ENCODE measurements at places on chromosomes 4 and X. TPM values are rescaled to one million over a fixed set of nuclear protein-coding genes. Genes with fewer than 3 reads are reported as not detected.

GRCh38 chr4:147950841-147951240 is 219.0 kb downstream of the ARHGAP10 start:
- no peak for DNase-seq

LDB2 gene
- total RNA-seq = not detected

GRCh38 chr4:173461170-173461569 is 62.3 kb upstream of the SCRG1 start:
- peak; percentile 53 for DNase-seq

NAP1L2 gene
- 0.06 TPM for total RNA-seq

CXCL11 gene
- total RNA-seq = not detected

- DNase-seq = peak; percentile 97
Measured at GRCh38 chr4:53476232-53477037, 99.0 kb downstream of the FIP1L1 start.

DNA sequence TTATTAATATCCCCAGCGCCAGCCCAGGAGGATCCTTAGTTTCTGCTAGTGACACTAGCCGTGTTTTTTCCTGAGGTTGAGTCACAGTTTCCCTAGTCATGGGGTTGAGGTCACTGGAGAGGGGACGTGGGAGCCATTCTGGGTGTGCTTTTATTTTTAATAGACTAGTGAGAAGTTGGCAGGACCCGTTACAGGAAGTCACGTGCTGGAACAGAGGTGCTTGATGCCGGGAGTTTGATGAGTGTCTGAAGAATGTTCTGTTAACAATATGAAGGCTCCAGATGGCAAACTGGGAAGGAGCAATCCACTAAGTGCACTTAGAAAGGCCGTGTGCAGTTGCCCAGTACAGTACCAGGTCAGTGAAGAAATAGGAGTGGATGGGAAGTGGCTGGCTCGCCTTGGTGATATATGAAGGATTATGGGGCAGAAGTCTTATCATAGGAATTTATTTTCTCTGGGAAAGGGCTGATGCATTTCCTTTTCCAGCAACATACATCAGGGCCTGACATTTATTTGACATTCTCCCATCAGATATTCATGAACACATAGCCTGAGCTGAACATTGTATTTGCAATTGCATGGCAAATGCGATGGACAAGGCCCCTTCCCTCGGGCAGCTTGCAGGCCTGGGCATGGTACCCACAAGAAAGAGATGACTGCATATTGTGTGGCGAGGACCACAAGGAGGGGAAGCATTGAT is 291.8 kb downstream of the FBXW7 start:
- no peak for DNase-seq

- DNase-seq = no peak
Measured at GRCh38 chrX:129780441-129781105, 824 bp downstream of the SASH3 start.

DNA sequence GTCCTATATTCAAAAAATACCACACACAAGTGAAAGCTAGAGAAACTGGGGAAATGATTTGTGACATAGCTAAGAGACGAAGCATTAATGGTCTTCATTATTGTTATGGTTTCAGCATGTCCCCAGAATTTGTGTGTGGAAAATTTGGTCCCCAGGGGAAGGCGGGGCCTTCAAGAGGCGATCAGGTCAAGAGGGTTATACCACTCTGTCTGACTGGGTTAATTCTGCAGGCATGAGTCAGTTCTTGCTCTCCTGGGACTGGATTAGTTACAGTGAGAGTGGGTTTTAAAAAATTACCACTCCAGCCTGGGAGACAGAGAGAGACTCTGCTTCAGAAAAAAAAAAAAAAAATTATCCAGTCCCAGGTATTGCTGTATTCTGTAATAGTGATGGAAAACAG is 2.1 kb upstream of the MTNR1A start:
- peak; percentile 85 for DNase-seq

DNA sequence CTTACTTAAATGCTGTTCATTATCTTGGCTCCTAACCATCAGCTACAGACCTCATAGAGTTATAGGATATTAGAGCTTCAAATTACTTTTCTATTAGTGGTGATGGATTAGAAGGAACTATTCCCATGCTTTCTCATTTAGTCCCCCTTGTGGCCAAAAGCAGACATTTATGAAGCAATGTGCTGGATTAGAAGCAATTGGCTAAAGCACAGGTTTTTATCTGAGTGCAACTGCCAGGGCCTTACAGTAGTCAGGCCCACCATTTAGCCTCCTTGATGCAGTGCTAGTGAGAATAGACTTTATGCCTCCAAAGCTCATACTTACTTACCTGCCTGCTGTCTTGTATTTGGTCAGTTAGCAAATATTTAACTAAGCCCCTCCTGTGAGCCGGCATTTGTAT is 93.0 kb downstream of the TSPAN7 start:
- peak; percentile 27 for DNase-seq

GRCh38 chrX:39829965-39830364 is 267.8 kb downstream of the BCOR start:
- no peak for DNase-seq

DNA sequence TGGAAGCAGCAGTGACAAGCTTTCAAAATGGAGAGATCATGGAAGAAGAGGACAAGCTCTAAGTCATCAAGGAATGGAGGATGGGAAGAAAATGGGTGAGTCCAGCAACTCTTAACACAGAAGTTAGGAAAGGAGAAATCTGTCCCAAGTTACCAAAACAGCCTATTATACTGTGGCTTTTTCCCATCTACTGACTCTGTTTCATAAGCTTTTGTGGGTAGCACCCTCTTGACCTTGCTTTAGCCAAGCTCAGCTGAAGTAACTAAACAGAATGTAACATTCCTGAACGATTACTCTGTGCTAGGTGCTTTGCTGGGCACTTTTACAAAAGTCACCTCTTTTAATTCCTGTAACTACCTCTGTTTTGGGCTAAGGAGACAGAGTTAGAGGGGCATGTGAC is 54.9 kb downstream of the MAP7D2 start:
- DNase-seq = peak; percentile 26

GRCh38 chr4:102139932-102140331 is 205.3 kb downstream of the SLC39A8 start:
- DNase-seq = no peak

ELK1 gene
- total RNA-seq = 44.2 TPM

DNA sequence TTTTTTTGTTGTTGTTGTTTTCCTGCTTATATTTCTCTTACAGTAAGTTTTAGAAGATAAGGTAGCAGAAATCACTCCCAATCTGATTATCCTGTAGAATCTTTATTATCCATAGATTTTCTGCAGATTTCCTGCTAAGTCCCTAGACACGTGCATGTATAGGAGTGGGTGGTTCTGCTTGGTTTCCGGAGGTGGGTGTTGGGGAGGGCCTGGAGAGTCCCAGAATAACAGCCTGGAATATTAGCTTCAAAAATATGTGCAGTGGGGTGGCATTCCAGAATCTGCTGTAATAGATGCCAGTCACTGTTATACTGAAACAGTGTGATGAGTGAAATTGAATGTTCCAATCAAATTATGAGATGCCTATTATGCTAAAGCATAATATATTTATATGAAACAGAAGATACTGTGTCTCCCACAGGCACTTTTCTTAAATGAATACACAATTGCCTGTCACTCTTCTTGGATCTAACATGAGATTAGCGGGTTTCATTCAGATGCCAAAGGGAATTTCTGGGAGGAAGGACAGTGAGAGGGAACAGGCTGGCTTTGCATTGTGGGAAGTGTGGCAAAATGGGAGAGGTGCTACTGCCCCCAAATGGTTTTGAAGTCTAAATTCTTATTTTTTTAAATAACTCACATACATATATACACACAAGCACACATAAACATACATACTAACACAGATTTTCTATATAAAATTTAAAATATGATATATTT is 37.6 kb downstream of the C4orf50 start:
- peak; percentile 28 for DNase-seq

DNA sequence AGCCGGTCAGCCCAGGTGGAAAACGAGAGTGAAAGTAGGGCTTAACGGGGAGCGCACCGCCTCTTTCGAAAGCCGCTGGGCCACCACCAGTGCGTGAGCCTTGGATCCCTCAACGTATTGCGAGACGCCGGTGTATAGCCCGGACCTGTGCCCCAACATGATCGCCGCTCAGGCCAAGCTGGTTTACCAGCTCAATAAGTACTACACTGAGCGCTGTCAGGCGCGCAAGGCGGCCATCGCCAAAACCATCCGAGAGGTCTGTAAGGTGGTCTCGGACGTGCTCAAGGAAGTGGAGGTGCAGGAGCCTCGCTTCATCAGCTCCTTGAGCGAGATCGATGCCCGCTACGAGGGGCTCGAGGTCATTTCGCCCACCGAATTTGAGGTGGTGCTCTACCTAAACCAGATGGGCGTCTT is 929 bp downstream of the MAB21L2 start:
- no peak for DNase-seq

SRPK3 gene
- total RNA-seq = 1.3 TPM

GAGE2A gene
- not detected for total RNA-seq

GRCh38 chrX:119226446-119226845 is 9.6 kb upstream of the PGRMC1 start:
- DNase-seq = no peak

RBMXL3 gene
- total RNA-seq = not detected

DNA sequence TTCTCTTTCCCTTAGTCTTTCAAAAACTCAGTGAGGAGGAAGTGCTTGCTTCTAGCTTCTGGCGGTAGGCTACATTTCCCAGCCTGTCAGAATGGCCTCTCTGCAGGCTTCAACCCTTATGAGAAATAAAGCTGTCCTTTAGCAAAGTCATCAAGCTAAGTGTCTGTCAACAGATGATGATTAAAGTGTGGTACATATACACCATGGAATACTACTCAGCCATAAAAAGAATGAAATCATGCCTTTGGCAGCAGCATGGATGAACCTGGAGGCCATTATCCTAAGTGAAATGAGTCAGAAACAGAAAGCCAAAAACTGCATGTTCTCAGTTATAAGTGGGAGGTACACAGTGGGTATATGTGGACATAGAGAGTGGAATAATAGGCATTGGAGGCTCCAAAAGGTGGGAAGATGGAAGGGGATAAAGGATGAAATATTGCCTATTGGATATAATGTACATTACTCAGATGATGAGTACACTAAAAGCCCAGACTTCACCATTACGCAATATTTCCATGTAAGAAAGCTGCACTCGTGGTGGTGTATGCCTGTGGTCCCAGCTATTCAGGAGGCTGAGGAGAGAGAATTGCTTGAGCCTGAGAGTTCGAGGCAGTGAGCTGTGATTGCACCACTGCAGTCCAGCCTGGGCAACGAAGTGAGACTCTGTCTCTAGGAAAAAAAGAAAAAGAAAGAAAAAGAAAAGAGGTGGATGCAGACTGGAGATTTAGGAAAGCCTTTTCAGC is 7.9 kb downstream of the TRIM2 start:
- no peak for DNase-seq

DNA sequence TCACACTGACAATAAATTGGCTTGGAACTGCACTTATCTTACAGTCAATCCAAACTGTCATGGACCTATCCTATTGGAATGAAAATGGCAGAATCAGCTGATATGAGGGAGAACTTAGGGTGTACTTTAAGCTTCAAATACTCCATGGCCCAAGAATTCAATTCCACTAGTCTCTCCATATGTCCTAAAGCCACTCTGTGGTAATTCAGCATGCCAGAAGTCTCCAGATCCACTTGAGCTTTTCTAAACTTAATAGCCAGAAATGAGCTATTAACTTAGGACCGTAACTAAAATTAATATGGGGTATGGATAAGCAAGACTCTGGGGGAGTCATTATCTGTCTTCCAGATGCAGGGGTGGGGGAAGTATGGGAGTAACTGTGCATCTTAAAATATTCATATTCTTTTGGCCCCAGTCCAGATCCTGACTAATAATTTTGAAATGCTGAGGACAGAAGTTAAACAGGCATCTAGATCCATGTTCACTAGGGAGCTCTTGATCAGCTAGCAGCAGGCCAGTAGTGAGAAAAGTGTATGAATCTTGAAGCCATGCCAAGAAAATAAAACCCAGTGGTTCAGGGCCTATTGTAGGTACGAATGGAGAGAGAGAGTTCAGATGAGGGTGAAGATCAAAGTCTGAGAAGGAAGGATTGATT is 167.6 kb downstream of the DKK2 start:
- DNase-seq = peak; percentile 89

AMBN gene
- not detected for total RNA-seq

DNA sequence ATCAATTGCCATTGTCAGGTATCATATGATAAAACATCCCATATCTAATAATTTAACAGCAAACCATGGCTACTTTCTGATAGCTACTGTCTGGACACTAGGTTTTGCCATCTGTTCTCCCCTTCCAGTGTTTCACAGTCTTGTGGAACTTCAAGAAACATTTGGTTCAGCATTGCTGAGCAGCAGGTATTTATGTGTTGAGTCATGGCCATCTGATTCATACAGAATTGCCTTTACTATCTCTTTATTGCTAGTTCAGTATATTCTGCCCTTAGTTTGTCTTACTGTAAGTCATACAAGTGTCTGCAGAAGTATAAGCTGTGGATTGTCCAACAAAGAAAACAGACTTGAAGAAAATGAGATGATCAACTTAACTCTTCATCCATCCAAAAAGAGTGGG is 7.0 kb downstream of the NPY5R start:
- DNase-seq = no peak

DNA sequence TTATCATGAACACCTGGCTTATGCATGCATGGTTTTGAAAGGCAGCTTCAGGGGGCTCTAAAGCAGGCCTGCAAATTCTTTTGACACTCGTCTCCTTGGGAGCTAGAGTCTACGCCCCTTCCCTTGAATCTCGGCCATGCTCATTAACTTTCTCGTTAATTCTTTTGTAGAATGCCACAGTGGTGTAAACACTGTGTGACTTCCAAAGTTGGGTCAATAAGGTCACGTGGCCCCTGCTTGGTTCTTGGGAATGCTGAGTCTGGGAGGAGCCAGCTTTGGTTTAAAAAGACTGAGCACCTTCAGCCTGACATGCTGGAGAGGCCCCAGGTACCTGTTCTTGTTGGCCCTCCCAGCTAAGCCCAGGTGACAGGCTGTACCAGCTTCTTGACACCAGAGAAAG is 228.4 kb downstream of the DHRSX start:
- no peak for DNase-seq

PNMA6A gene
- total RNA-seq = not detected

GRCh38 chrX:153405426-153405825 is 4.3 kb upstream of the PNMA6E start:
- no peak for DNase-seq

DNA sequence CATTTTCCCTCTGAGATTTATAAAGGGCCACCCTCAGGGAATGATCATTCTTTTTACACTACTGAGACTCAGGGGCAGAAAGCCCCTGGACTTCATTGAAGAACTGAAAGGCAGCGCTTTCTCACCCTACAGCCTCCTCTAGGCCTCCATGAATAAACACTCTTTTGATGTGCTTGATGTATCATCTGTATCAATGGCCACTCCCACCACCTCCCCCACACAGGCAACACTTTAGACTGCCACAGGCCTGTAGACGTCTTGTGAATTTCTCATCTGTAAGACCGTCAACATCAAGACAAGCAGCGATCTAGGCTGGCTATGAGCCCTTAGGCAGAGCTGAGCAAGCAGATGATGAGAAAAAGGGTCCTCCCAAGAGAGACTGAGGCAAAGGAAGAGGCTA is 123.2 kb downstream of the HUWE1 start:
- no peak for DNase-seq

- no peak for DNase-seq
Measured at GRCh38 chr4:20311856-20312255, 60.2 kb downstream of the SLIT2 start.

CPE gene
- 2.3 TPM for total RNA-seq

BMPR1B gene
- total RNA-seq = 11.5 TPM

GRCh38 chr4:78735697-78736096 is 40.5 kb upstream of the BMP2K start:
- no peak for DNase-seq

All from LHCN-M2 (cell line).